ENCODE measurements at places on chromosomes 5 and 9.

- no peak for DNase-seq
These were observed 6.7 kb downstream of the ALDOB start for GRCh38 chr9:101428909-101429308.

DNA sequence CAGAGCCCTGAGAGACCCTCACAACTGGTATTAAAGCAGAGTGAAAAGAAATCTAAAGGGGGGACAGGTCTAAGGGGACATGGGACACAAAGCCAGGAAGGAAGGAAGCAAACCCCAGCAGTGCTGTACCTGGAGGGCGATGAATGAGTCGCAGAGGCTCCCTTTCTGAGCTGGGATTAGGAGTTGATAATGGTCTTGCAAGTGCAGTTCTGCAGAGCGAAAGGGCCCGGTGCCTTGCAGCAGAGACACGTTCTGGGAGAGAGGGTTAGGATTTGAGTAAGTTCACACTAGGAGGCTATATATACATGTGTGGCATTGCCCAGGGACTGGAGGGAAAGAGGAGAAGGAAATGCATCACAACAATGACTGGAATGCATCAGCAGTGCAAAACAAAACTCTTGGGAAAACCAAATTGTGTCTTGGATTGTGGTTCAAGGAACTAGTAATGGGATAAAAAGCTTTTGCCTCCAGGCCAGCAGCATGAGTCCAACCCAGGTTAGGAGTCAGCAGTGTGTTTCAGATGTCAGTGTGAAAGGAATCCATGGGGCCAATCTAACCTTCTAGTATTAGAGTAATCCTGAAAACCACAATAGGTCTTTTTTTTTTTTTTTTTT lies 38.8 kb upstream of the LIFR start:
- no peak for DNase-seq

GRCh38 chr5:149274939-149275338 lies 3.3 kb downstream of the AFAP1L1 start:
- DNase-seq, result no peak

DNA sequence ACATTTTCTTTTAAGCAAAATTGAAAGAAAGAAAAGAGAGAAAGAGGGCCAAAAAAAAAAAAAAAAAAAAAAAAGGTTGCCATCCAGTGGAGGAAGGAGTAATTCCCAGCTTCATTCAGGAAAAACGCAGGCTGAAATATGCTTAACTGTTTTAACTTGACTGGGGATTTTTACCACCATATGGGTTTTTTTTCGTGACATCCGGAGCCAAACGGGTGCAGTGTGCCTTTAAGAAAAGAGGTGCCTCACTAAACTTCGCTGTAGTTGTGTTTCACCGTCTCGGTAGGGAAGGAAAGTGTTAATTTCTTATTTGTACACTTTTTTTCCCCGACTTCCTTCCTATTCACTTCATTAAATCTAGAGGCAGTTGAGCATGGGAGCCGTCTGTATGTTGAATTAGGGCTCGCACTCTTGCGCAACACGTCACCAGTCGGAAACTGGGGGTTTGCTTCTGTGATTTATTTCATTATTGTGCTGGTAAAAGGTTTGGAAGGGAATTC lies 143.0 kb downstream of the SMARCA2 start:
- peak; percentile 92 for DNase-seq

Measured in muscle of leg (tissue), 16 donors.